ENCODE measurements at places on chromosomes 7 and 10.

- DNase-seq: no peak
Measured at GRCh38 chr10:69872323-69872722, 70.6 kb downstream of the COL13A1 start.

GRCh38 chr7:135074096-135074495 is 73.8 kb upstream of the TMEM140 start:
- DNase-seq: no peak

DNA sequence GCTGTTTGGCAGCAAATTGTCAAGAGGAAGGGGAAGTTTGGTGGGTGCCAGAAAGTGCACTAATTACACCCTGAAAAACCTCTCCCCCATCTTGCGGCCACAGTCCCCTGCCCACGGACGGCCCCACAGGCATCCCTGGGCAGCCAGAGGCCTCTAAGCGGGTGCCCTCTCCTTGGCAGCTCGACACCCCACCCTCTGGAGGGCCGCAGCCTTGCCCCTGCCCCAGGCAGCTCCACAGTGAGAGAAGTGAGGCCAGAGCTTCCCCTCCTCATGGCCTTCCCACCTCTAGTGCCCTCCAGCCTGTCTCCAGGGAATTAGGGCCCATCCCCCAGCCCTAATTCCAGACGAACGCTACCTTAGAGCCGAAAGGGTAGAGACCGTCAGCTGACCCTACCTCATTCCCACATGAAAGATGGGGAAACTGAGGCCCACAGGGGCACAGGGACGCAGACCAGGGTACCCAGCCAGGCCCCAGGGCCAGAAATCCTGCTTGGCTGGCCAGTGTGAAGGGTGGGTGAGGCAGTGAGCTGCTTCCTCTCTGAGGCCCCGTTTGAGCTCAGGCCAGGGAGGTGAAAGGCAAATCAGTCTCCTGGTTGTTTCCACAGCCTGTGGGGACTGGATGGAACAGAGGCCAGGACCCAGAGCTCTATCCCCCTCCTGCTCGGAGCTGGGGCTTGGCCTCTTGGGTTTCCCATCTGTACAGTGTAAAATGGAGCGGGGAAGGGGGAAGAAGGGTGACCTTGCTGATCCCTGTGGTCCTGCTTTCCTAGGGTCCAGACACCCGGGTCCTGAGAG is 10.0 kb downstream of the ZCCHC24 start:
- DNase-seq: no peak

DNA sequence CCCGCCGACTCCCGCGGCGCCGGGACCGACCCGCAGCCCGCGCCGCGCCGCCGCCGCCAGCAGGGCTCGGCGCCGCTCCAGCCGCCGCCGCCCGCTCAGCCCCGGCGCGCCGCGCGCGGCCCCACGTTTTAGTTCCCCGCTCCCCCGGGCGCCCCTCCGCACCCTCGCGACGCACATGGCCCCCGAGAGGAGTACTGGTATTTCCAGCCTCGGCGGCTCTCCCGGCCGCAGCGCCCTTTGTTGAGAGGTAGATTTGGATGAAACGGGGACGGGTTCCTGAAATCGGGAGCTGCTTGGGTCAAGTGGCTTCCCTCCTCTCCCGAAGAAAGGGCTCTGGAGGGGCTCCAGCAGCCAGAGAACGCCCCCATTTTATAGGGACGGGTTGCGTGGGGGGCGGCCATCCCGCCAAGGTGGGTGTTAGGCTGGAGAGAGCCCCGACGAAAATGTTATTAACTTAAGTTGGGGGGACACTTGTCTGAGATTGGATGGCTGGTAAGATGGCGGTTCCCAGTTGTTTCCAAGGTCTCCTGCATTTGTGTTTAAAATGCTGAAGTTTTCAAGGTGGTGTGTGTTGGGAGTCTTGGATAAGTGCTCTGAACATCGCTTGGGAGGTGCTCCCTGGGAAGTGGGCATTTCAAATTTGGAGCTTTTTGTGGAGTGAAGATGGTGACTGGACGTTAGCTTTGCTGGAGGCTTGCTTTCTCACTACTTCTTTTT is 1.2 kb downstream of the BMI1 start:
- no peak for DNase-seq

DNA sequence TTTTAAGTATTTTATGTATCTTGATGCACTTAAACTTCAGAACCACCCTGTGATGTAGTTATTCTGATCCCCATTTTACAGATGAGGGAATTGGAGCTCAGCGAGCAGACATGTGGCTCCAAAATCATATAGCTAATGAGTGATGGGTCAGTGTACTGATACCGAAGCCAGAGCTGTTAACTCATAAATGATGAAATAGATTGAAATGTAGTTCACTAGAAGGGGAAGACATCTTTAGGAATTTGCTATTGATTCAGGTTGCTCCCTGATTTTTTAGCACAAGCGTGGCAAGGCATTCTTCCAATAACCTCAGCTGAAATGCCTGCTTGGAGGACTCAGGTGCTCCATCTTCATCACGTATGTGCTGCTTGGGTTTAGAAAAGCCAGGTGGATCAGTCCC is 228.8 kb downstream of the PTEN start:
- no peak for DNase-seq

DNA sequence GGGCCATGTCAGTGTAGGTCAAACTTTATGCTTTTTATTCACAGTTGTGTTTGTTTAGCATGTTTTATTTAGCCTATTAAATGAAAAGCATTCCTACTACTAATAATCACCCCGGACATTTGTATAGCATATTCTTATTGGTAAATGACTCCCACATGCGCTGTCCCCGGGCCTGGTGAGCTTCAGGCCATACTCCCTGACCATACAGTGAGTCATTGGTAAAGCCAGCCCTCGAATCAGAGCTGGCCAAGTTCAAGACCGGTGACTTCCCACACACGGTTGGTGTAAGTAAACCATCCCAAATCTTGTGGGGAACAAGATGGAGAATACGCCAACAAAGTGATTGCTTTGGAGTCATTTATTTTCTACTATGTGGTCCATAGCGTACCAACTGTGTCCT is 238.7 kb upstream of the TCF7L2 start:
- DNase-seq: no peak

GRCh38 chr10:99769706-99770105 is 12.7 kb upstream of the ABCC2 start:
- DNase-seq: no peak

- no peak for DNase-seq
Measured at GRCh38 chr10:117792214-117792613, 249.7 kb downstream of the EMX2 start.

DNA sequence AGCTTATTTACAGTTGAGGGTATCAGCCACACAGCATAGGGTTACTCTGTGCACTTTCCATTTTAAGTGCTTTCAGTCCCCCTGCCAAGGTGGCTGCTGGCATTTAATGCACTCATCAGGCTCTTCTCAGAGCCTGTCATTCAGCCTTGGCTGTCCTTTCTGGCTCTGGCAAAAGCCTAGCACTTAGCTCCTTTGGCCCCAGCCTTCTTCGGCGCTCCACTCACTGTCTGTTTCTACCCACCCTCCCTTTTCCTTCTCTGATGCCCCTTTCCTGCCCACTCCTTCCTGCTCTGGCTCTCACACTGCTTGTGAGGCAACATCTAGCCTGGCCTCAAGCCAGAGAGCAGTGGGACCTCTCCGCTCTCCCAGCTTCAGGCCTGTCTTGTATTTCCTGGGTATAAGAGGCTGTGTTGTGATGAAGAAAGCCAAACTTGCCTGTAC is 60.2 kb downstream of the WIPF3 start:
- no peak for DNase-seq

DNA sequence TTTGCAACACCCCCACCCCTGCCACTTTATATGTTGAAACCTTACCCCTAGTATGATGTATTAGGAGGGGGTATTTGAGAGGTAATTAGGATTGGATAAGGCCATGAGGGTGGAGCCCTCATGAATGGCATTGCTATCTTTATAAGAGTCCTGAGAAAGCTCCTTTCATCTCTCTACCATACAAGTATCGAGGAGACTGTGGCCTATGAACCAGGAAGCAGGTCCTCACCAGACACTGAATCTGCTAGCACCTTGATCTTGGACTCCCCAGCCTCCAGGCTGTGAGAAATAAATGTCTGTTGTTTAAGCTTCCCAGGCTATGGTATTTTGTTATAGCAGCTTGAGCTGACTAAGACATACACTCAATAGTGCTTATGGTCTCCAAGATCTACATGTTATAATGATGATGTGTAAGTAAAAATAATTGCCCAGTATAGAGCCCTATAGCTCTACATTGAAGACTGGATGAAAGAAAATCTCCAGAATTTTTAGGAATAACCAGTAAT is 188.8 kb downstream of the RAPGEF5 start:
- DNase-seq: no peak

- no peak for DNase-seq
Measured at GRCh38 chr10:48317321-48317990, 11.0 kb downstream of the MAPK8 start.

DNA sequence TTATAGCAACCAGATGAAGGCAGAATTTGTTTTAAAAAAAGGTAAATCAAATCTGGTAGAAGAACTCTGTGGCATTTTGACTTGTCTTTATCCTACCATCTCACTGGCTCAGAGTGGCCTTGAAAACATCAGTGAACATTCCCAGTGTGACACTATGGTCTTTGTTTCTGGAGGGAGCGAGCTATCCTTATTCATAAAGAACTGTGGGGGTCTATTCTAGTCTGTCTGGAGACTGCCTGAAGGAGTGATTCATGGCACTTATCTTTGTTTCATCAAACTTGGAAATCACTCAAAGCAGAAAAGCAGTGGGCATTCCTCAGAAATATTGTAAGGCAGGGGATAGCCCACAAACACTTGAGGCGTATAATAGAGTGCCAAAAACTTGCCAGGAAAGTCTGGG is 719.1 kb downstream of the PCDH15 start:
- DNase-seq: no peak

- DNase-seq: no peak
Measured at GRCh38 chr7:27245798-27246691, 3.4 kb downstream of the EVX1 start.

DNA sequence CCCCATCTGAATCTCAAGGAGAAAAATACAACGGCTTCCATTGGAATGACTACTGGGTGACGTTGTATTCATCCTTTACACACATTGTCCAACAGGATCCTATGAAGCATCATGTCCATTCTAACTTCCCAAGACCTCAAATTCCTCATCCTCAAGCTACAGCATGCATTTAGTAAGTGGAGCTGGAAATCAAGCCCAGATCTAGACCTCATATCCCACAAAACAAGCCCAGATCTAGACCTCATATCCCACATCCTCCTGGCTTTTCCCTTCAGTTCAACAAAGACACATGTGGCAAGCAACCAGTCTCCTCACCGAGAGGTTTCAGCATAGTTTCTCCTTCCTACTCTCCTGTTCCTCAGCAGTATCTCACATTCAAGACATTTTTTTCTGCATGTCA is 12.2 kb downstream of the IGF2BP3 start:
- DNase-seq: no peak

- DNase-seq: no peak
Measured at GRCh38 chr10:117938104-117938503, 108.6 kb downstream of the RAB11FIP2 start.

- DNase-seq: no peak
Measured at GRCh38 chr7:19104811-19105210, 12.6 kb downstream of the TWIST1 start.

- no peak for DNase-seq
Measured at GRCh38 chr10:97690133-97690532, 3.1 kb upstream of the AVPI1 start.

DNA sequence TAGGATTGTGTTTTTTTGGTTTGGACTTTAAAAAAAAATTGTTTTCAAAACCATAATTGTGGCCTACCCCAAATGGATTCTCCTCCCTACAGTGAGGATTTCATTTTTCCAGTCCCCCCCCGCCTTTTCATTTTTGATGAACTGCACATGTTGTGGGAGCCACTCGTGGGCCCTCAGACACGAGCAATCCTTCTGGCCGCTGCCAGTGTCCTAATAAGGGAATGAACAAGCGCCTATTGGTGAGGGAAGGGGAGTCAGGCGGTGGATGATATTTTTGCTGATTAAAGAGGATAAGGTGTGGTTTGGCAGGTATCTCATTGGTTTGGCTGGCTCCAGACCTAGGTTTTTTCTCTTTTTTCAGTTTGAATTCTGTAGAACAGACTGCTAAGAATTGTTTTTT is 78.7 kb upstream of the AGBL3 start:
- no peak for DNase-seq

DNA sequence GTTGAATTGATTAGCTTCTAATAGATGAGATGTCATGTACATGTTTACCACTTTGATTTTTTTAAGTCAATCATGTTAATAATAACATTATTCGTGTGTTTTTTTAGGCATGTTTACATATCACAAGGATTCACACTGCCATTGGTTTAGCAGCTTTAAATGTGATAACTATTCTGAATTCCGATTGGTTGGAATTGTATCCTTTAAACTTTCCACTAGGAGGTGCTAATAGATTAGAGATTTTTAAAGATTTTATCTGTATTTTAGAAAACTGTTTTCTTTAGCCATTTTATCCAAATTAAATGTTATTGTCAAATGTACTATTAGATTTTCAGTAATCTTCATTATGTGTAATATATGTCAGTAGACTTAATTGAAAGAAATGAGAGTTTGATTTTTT is 83.2 kb downstream of the HECTD2 start:
- no peak for DNase-seq

- no peak for DNase-seq
Measured at GRCh38 chr10:127942811-127943210, 35.9 kb downstream of the PTPRE start.

- DNase-seq: no peak
Measured at GRCh38 chr10:123146894-123147634, 872 bp upstream of the HMX2 start.

- no peak for DNase-seq
Measured at GRCh38 chr7:149689291-149689721, 84.1 kb downstream of the ZNF467 start.

DNA sequence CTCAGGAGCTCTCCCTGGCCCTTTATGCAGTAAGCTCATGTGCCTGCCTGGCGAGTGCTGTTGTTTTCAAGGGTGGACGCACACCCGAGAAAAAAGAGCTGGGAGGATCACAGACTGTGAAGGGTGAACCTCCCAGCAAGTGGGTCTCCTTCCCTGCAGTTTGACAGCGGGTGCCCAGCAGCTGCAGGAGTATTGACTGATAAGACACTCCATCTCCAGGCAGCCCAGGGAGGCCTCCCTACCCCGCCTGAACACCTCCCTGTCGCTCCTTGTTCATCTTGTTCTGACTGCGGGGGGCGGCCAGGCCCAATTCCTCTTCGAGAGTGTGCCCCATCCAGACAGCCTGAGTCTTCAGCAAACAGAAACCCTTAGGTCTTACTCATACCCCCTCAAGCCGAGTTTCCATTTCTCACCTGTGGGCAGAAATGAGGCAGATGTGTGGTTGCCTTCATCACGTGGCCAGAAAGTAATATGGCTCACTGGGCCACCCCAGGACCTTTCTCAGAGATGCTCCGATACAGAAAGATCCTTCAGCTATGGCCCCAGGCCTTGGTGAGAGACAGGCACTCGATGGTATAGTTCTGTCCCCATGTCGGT is 17.2 kb downstream of the MDH2 start:
- no peak for DNase-seq

GRCh38 chr7:110522761-110523200 is 568.1 kb upstream of the LRRN3 start:
- DNase-seq: no peak

DNA sequence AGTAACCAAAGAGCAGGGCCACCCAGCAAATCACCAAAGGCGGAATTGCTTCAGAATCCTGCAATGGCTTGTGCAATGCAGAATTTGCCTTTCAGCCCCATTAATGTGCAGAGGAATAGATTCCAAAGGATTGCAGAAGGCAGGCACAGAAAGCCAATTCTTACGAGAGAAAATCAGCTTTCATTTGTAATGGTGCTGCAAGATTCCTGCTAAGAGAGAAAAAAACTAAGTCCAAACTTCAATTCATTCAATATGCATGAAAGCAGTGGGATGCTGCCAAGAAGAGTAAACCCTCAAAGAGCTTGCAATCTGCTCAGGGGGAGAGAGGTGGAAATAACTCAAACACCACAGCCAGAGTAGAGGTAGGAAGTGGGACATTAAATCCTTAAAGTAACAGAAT is 70.4 kb downstream of the ENO4 start:
- no peak for DNase-seq

Measured in stimulated activated CD4-positive, alpha-beta T cell treated with anti-CD3 and anti-CD28 coated beads, Interleukin-15, amount 100 ng/mL, for 1 hour (primary cell).